Suppressor macrophage treated with lipopolysaccharide for 4 hours (primary cell): ENCODE measurements at places on chromosomes 3 and 15.

- no peak for DNase-seq
Measured at GRCh38 chr3:186239321-186239720, 122.7 kb downstream of the DGKG start.

- no peak for DNase-seq
Measured at GRCh38 chr15:93359425-93360131, 270.6 kb upstream of the RGMA start.

DNA sequence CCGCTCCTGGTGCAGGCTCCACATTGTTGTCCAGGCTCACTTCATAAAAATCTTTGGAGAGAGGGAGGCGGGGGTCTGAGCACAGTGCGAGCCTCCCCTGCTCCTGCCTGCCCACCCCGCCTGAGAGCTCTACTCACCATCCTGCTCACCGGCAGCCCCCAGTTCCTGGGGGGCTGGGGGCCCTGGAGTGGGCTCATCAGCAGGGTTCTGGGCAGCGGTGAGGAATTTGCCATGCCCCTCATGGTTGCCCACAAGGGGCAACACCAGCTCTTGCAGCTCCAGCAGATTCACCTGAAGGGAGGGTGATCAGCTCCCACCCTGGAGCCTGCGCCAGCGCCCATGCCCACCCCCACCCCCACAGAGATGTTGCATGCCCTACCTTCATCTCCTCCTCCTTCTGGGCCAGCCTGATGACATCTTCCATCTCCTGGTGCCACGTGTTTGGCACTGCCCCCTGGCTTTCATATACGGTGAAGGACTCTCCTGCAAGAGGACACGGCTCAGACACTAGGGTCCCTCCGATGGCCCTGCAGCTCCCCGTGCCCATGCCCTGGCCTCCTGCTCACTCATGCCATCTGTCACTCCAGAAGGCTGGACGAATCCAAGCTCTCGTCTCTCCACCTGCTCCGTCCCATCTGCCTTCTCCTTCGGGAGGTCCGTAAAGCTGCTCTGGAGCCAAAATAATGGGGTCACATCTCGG lies 162.1 kb downstream of the TBC1D2B start:
- DNase-seq = no peak

- DNase-seq = no peak
Measured at GRCh38 chr3:153602801-153603200, 440.8 kb downstream of the RAP2B start.

DNA sequence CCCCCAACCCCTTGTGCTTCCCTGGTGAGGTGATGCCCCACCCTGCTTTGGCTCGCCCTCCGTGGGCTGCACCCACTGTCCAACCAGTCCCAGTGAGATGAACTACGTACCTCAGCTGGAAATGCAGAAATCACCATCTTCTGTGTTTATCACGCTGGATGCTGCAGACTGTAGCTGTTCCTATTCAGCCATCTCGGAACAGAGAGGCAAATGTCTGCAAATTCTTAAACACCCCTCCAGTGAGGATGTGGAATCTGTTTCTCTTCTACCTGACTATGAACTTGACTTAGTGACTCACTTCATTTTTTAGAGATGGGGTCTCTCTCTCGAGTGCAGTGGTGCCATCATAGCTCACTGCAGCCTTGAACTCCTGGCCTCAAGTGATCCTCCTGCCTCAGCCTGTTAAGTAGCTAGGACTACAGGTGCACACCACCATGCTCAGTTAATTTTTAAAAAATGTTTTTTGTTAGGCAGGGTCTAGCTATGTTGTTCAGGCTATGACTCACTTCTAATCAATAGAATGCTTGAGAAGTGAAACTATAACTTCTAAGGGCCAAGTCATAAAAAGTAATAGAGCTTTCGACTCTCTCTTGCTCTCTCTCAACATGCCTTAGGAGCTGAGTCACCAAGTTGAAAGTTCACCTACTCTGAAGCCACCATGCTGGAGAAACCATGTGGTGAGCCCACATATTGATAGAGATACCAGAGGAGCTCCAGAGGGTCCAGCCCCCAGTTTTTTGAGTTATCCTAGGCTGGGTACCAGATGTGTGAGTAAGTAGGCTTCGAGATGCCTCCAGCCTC lies 11.5 kb upstream of the PARP14 start:
- DNase-seq = no peak
